CD4-positive, alpha-beta T cell treated with Interleukin-4 for 1 hour (primary cell): ENCODE measurements at places on chromosomes 3 and 15.

DNA sequence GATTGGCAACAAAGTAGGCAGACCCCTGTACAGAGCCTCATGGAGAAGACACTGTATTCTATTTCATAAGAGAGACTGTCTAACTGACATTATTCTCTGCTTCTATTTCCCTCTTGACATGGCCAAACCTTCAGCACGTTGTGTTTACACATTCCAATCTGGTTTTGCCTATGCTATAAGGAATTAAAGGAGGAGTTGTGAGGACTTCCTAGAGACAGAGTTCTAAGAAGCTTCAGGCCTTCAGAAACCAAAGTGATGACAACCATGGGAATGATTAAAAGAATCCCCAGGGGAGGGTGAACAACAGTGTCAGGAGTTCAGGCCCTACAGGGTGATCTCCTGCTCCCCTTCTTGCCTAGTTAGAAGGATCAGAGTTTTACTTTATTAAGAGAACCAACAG lies 44.9 kb upstream of the CAPN7 start:
- no peak for DNase-seq

DNA sequence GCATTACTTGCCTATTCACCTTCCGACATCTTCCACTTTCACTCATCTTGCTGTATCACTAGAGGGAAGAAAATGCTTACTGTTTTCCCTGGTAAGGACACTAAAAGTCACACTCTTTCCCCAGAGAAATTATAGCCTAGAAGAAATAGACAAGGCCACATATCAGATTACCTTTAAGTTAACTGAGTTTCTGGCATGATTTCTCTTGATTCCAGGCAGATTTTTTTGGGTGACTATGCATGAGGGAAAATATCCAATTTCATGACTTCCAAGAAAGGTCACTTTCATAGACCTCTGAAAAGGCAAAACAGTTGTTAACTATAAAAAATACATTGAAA lies 30.3 kb downstream of the TCF12 start:
- DNase-seq, result no peak

DNA sequence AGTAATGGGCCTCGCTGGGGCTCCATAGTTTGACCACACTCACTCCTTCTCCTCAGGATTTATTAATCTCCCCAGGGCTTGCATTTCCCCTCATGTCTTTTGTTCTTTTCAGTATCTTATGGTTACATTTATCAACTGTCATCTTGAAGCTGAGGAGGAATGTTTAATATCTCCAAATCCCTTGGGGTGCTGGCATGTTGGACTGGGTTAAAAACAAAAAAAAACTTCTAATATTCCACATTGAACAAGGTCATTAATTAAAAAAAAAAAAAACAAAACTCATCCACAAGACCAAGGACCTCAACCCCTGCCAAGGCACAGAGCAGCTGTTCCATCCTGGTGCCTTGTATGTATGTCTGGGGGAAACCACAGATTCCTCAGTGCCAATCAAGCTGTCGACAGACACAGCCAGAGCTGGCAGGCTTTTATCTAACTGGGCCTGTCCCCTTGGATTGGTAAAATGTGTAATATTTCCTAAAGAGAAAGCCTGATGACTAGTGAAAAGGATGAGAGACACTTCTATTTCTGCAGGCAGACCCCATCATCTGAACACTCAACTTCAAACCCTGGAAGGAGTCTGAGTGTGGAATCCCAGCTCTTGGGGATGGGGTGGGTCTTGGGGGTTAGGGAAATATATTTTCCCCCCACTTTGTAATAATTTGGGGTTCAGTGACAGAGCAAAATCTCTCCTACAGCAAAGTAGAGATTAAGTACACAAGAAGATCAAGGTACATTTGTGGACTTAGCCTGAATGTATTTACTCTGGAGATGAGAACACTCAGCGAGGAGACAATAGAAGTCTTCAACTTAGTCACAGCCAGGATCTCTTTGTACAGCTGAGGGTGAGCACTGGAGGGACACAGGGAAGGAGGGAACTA lies 69.1 kb downstream of the TTC23 start:
- DNase-seq, result no peak

DNA sequence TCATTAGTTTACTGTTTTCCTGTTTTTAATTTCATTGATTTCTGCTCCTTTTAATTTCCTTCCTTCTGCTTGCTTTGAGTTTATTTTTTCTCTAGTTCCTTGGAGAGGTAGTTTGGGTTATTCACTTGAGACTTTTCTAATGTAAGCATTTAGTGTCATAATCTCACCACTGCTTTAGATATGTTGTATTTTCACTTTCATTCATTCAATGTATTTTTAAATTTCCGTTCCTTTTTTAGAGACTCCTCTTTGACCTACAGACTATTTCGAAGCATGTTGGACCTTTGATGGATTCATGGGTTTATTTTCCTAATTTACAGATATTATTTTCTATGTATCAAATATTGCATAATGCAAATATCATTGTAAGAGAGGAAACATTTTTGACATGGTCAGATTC lies 23.3 kb downstream of the KLHL18 start:
- no peak for DNase-seq

GRCh38 chr3:12178091-12178820 lies 19.5 kb upstream of the TIMP4 start:
- DNase-seq, result peak; percentile 46

DNA sequence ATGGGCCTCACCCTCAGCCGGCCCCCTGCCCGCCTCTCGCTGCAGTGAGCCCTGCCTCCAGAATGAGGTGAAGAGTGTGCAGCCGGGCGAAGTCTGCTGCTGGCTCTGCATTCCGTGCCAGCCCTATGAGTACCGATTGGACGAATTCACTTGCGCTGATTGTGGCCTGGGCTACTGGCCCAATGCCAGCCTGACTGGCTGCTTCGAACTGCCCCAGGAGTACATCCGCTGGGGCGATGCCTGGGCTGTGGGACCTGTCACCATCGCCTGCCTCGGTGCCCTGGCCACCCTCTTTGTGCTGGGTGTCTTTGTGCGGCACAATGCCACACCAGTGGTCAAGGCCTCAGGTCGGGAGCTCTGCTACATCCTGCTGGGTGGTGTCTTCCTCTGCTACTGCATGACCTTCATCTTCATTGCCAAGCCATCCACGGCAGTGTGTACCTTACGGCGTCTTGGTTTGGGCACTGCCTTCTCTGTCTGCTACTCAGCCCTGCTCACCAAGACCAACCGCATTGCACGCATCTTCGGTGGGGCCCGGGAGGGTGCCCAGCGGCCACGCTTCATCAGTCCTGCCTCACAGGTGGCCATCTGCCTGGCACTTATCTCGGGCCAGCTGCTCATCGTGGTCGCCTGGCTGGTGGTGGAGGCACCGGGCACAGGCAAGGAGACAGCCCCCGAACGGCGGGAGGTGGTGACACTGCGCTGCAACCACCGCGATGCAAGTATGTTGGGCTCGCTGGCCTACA lies 8.5 kb downstream of the GRM2 start:
- DNase-seq, result no peak
